Amygdala (tissue), 56 donors: ENCODE measurements at places on chromosomes 3 and 15.

GRCh38 chr15:70362350-70362749, 264.6 kb upstream of the TLE3 start:
- DNase-seq: no peak

DNA sequence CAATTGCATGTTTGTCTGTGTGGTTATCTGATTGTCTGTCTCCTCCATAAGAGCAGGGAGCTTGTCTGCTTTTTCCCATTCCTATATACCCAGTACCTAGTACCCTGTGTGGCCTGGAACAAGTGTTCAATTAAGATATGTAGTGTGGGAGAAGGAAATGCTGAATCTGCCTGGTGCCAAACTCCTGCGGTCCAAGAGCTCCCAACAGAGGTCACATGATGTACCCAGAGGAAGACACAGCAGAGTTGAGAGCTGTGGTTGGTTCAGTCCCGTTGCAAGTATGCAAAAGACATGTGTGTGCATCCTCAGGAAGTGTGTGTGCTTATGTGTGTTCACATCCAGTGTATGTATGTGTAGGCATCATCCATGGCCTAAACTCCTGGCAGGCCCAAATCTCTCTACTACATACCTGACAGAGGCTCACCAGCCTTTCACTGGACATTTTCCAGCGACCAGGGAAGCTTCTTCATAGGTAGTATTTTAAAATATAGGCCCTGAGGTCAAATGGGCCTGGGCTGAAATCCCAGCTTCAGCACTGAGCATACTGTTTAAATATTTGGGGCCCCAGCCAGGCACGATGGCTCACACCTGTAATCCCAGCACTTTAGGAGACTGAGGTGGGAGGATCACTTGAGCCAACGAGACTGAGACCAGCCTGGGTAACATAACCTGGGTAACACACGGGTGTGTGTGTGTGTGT, 34.0 kb upstream of the ITGA11 start:
- no peak for DNase-seq

GRCh38 chr15:76514282-76514681, 177.7 kb downstream of the ISL2 start:
- DNase-seq: no peak

GRCh38 chr3:195182470-195182795, 88.5 kb downstream of the XXYLT1 start:
- no peak for DNase-seq

GRCh38 chr3:147713234-147714133, 304.3 kb downstream of the ZIC1 start:
- DNase-seq: no peak

DNA sequence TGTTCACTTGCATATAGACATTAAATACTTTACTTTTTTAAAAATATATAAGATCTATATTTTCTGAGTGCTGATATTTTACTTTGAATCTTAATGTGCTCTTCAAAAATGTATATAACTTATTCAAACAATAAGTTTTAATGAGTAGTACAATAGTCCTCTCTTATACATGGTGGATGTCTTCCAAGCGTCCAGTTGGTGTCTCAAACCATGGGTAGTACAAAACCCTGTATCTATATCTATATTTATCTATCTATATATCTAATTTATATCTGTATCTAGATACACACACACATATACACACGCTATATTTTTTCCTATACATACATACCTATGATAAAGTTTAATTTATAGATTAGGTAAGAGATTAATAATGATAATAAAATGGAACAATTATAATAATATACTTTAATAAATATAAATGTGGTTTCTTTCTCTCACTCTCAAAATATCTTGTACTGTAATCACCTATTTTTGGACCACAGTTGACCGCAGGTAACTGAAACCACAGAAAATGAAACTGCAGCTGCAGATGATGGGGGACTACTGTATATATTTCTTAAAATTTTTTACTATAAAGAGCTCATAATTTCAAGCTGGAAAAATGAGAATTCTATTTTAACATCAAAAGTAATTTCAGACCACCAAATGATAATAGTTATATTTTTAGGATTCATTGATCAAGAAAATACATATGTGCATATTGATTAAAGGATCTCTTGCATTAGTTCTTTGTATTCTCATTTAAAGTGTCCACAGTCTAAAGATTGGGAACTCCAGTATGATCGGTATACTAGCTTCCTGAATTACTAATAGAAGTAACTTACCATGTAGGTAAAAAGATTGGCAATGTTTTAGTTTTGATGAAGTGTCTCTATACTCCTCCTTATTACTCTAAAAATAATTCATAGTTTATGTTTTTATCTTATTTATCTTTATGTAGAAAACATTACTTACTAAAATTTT, 215.1 kb upstream of the MLF1 start:
- no peak for DNase-seq
